T-cell (primary cell): ENCODE measurements at places on chromosomes 1 and 21.

- DNase-seq, result no peak
Measured at GRCh38 chr1:165383067-165383466, 26.6 kb upstream of the LMX1A start.

GRCh38 chr1:116291024-116291423 is 82.0 kb upstream of the ATP1A1 start:
- no peak for DNase-seq

DNA sequence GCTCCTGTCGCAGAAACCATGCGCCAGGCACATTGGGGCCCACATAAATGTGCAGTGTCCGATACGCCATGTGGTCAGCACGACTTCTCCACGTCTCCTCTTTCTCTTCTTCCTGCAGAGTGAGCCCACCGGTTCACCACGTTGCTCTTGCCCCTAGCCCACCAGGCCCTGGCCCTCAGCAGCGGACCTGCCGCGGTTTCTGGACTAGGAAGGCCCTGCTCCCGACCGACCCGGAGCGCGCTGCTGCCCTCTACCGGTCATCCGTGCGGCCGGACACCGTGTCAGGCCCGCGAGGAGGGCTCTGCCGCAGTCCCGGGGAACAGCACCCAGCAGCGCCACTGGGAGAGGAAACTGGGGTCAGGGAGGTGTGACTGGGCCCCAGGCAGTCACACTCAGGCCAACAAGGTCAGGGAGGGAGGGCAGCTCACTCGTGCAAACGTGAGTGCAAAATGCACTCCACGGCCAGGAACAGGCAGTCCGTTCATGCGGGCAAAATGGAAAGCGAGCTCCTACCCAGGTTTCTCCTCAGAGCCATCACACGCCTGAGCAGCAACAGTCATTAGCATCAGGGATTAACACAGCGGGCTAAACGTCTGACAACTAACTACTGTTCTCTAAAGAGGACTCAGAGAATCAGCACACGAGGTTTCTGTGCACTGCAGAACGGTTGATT is 13.7 kb downstream of the TLR5 start:
- DNase-seq, result peak; percentile 49

- no peak for DNase-seq
Measured at GRCh38 chr1:175252561-175252960, 60.0 kb upstream of the KIAA0040 start.

- DNase-seq, result no peak
Measured at GRCh38 chr1:180027949-180028445, 73.4 kb downstream of the CEP350 start.

- DNase-seq, result no peak
Measured at GRCh38 chr1:172484252-172484651, 40.4 kb upstream of the PIGC start.

DNA sequence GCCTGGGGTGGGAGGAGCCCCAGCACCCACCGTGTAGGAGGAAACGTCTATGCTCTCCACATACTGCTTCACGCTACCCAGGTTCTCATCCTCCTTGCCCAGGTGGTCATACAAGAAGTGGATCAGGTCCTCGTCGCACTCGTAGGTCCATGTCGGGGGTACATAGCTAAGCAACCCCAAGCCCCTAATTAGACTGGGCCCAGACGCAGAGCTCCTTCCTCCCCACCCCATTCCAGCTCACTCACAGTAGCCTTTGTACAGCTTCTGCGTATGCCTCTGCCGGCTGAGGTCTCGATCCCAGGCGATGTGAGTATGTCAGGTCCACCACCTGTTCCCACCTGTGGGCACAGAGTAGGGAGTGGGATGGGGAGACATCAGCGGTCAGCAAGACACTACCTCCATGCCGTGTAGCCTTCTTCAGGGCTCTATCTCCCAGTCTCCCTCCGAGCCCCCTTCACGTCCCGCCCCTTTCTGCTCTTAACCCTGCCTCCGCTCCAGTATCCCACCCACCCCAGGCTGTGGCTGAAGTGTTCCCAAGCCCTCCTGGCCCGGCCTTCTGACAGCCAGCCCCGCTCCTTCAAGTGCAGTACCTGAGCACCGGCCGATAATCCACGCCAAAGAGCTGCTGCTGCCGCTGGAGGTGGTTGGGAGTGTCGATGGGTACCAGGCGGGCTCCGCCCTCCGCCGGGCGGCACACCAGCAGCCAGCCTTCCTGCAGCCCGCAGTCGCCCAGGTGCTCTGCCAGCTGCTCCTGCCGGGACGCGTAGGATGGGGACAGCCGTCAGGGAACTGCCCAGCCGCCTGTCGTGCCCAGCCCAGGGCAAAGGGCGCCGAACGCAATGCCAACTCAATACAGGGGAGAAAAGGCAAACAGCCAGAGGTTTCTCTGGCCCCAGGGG is 919 bp downstream of the HECTD3 start:
- no peak for DNase-seq

GRCh38 chr1:200774735-200775444 is 36.2 kb downstream of the CAMSAP2 start:
- no peak for DNase-seq

- no peak for DNase-seq
Measured at GRCh38 chr1:81681114-81681513, 119.6 kb upstream of the ADGRL2 start.

DNA sequence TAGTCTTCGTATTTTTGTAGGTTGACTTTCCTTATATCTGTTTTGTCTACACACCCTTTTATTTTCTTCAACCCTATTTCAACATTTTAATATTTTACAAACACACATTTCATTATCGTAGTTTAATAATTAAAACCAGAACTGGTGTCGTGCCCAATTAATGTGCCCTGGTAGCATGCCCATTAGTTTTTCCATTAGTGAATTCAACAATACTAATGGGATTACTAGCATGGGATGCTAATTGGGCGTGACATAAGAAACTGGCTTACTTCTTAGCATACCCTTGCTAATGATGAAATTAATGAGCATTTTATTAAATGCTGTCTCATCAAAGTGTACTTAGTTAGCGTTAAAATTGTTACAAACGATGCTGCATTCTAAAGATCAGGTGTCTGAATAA is 332.7 kb downstream of the USH2A start:
- DNase-seq, result no peak

DNA sequence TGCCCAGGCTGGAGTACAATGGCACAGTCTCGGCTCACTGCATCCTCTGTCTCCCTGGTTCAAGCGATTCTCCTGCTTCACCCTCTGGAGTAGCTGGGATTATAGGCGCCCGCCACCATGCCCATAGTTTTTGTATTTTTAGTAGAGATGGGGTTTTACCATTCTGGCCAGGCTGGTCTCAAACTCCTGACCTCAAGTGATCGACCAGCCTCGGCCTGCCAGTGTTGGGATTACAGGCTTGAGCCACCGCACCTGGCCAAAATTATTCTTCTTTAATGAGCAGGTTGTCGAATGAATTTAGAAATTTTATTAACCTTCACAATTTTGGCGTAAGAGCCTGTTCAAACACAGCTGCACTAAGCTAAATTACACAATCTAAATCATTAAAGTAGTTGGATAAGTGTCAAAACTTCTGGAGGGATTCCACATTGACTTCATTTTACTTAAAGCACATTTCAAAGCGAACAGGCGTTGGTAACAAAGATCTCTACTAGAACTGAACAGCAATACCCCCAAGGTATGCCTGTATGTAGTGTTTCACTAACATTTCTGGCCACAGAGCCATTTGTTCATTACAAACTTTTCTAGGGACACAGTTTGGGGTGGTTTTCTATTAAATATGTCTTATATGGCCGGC is 5.2 kb upstream of the CTH start:
- no peak for DNase-seq

DNA sequence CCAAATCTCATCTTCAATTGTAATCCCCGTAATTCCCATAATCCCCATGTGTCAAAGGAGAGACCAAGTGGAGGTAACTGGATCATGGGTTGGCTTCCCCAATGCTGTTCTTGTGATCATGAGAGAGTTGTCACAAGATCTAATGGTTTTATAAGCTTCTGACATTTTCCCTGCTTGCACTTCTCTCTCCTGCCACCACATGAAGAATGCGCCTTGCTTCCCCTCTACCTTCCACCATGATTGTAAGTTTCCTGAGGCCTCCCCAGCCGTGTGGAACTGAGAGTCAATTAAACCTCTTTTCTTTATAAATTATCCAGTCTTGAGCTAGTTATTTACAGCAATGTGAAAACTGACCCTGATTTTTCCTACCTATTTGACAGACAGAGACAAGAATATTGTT is 162.5 kb upstream of the SYT6 start:
- DNase-seq, result no peak

GRCh38 chr1:223189903-223190724 is 47.1 kb upstream of the TLR5 start:
- DNase-seq, result peak; percentile 14

- DNase-seq, result no peak
Measured at GRCh38 chr1:234734412-234734835, 124.4 kb upstream of the IRF2BP2 start.
